ENCODE measurements at places on chromosomes 2 and 18.
A peak's percentile ranks its signal among the peaks of the same experiment; 100 is the strongest.

DNA sequence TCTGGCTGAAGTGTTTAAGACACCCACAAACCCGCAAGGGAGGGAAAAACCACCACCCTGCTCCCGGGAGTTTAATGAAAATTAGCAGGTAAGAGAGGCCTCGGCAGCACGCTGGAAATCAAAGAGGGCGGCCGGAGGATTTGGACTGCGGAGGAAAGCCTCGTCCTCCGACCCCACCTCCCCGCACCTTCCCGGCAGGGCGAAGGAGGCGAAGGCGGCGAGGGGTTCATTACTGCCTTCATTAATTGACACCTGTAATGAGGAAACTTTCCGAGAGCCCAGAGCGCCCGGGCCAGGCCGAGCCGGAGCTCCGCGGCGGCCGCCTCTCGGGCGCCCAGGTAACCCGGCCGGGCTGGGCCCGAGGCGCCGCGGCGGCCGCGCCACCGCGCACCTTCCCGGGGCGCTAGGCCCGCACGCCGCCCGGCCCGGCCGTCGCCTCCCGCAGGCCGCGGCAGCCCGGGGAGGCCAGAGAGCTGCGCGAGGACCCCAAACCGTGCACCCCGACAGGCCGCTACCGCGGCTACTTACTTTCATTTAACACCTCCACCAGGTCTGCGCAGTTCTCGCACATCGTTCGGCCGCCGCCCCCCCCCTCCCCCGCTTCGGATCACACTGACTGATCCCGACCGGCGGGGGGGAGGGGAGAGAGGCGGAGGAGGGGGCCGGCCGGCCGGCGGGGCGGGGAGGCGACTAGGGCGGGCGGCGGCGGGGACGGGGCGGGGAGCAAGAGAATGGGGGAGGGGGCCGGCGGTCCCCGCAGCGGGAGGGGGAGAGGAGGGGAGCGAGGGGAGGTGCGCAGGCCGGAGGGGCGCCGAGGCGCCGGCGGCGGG lies 550 bp downstream of the USP34 start:
- DNase-seq: peak; percentile 4

DNA sequence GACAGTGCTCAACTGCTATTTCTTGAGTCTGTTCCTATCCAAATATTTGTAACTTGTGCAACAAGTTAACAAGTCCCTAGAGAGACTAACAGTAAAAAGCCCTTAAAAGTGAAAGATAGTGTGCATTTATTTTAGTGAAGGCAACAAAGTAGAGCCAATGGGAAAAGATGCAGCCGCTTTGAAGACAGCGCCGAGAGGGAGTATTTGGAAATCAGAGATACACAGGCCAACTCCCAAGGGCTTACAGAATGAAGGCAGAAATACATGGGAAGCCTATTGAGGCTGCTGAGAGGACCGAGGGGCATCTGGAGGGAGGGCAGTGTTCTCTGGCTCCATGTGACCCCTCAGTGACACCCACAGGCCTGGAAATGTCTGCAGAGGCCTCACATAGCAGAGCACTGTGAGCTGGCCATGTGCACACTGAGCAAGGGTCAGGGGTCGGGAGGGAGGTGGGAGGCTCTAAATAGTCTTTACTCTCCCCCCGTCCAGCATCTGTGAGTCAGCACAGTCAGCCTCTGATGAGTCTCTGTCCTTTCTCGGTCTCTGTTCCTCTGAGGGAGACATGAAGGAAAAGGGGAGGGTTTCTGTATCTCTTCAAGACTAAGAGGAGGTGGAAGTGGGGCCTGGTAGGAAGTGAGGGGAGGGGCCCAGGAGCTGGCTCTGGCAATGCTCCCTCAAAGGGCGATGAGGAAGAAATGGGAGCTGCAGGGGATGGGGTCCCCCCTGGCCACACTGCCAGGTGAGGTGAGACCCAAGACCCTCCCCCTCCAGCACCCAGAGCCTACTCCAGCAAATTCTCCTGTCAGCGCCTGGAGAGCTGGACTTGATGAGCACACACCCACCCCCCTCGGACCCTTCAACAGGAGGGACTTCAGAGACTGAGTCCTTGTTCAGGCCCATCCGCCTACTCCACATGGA lies 133.6 kb downstream of the SP3 start:
- peak; percentile 55 for DNase-seq

- peak; percentile 76 for DNase-seq
These were observed 11.9 kb downstream of the ZNF407 start for GRCh38 chr18:74609535-74609934.

DNA sequence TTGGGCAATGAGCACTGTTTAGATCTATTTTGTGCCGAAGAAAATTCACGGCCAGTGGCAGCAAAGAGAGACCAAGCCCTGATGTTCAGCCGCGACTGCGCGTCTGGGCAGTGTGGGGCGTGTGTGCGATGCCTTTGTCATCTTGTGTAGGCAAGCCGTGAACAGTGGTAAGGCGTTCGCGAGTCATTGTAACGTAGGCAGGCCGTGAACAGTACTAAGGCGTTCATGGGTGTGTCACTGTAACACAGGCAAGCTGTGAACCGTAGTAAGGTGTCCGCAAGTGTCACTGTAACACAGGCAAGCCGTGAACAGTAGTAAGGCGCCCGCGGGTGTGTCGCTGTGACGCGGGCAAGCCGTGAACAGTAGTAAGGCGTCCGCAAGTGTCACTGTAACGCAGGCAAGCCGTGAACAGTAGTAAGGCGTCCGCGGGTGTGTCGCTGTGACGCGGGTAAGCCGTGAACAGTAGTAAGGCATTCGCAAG lies 99.9 kb downstream of the NFATC1 start:
- no peak for DNase-seq

GRCh38 chr18:75915941-75916623 lies 488.6 kb upstream of the SMIM21 start:
- DNase-seq: peak; percentile 1

DNA sequence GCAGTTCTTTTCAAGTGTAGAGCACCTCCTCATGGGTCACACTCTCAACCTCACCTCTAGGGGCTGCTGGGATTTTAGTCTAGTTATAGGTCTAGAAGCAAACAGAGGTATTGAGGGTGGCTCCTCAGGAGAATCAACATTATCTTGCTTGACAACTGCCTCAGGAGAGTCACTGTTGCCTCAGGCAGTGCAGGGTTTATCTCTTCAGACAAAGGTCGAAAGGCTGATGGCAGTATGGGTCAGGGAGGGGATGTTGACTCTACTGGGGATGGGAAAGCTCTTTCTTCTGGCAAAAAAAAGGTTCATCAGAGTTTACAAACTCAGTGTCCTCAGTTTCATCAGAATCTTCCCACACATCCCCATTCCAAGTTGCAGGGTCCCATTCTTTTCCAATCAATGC lies 24.0 kb downstream of the DTNA start:
- DNase-seq: no peak

DNA sequence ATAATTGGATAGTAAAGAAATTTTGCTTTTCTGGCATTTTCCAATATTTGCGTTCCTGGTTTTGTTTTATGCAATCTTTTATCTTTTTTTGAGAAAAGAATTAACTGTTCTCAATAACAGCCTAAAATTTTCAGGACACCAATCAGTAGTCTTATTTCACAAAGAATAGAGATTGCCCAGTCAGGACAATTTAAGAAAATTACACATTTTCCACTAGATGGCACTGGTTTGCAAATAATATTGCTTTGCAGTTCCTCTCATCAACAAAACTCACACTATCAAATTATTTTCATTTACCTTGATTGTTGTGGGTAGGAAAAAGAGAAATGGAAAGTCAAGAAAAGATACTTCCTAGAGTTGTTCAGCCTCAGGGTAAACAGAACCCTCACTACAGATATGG lies 2.4 kb upstream of the RBM45 start:
- peak; percentile 55 for DNase-seq

GRCh38 chr2:11867926-11868325 lies 121.5 kb downstream of the LPIN1 start:
- DNase-seq: no peak

DNA sequence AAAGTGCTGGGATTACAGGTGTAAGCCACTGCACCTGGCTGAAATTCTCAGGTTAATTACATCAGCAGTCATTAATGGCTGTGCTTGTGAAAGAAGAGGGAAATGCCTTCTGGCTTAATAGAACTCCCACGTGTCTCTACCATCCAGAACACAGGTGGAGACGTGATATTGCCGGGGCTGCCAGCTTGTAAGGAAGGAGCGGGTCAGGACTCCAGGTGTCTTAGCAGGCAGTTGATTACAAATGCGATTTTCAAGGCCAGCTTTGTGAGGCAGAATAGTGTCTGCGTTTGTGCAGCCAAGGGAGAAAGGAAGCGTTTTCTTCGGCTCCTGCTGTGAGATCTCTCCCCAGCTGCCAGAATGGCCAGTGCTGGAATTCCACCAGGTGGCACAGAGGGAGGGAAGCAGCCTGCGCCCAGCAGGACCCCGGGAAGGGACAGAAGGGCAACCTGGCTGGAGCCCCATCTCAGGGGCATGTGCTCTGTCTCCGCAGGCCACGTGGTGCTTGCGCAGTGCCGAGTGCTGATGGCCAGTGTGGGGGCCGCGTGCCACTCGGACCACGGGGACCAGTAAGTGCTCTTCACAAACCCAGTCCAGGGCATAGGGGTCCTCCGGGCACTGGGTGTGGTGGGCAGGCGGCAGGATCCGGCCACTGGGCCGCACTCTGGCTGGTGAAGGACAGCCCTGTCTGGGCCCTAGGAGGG lies 3.7 kb upstream of the ESPNL start:
- DNase-seq: no peak

GRCh38 chr18:23066060-23066459 lies 69.2 kb upstream of the CABLES1 start:
- DNase-seq: peak; percentile 74

GRCh38 chr2:24820175-24820513 lies 26.9 kb downstream of the CENPO start:
- DNase-seq: no peak

GRCh38 chr2:73985308-73986084 lies 786 bp downstream of the TET3 start:
- DNase-seq: no peak

GRCh38 chr18:8703092-8703709 lies 2.2 kb upstream of the MTCL1 start:
- no peak for DNase-seq

GRCh38 chr2:129849559-129850160 lies 129.8 kb upstream of the RAB6C start:
- peak; percentile 74 for DNase-seq

DNA sequence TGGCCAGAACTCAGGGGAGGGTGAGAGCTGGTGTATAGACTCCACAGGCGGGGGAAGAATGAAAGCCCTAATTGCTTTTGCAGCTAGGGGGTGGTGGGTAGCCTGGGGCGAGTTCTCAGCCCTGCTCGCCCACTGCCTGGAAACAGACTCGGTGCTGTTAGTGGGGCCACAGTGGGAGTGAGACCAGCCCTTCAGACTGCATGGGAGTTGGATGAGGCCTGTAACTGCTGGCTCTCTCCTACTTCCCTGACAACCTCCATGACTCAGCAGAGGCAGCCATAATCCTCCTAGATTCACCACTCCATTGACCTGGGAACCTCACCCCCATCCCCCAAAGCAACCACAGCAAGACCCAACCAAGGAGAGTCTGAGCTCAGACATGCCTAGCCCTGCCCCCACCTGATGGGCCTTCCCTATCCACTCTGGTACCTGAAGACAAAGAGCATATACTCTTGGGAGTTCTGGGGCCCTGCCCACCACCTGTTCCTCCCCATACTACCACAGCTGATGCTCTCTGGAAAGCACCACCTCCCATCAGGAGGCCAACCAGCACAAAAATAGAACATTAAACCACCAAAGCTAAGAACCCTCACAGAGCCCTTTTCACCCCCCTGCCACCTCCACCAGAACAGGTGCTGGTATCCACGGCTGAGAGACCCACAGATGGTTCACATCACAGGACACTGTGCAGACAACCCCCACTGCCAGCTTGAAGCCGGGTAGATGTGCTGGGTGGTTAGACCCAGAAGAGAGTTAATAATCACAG lies 226.3 kb downstream of the EIPR1 start:
- DNase-seq: no peak

DNA sequence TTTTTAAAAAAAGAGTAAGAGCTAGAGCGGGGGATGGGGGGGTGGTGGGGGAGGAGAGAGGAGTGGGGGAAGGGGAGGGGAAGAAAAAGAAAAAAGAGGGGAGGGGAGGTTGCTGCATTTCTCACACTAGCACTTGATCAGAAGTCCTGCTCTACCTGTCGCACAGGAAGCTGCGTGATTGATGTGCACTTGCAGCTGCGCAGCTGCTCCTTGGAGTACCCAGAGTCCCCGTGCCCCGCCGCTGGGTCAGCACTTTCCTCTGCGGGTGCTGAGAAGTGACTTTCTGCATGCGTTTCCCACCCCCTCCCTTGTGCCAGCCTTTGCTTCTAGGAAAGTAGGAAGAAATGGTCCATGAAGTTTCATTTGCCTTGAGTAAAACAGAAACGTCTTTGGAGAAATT lies 297.3 kb downstream of the ETAA1 start:
- no peak for DNase-seq

DNA sequence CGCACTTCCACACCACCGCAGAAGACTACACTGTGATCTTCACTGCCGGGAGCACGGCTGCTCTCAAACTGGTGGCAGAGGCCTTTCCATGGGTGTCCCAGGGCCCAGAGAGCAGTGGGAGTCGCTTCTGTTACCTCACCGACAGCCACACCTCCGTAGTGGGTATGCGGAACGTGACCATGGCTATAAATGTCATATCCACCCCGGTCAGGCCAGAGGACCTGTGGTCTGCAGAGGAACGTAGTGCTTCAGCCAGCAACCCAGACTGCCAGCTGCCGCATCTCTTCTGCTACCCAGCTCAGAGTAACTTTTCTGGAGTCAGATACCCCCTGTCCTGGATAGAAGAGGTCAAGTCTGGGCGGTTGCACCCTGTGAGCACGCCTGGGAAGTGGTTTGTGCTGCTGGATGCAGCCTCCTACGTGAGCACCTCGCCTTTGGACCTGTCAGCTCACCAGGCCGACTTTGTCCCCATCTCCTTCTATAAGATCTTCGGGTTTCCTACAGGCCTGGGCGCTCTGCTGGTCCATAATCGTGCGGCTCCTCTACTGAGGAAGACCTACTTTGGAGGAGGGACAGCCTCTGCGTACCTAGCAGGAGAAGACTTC lies 12.5 kb downstream of the MOCOS start:
- no peak for DNase-seq

- no peak for DNase-seq
These were observed 34.8 kb downstream of the USP34 start for GRCh38 chr2:61436092-61436491.

DNA sequence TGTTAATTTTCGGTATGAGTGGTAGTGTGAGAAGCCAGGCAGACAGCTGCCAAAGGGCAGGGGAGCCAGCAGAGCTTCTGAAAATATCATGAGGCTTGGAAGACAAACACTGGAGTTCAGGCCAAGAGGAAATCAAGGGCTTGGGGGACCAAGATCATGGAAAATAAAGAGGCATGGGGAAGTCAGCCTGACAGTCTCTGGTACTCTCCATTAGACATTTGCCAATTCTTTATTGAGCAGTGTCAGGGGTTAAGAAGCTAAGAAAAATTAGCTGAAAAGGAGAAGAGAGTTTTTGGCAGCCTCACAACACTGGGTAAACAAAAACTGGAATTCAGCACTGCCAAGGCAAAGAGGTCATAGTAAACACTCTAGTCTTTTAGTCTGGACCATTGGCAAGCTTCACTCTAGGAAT lies 612.7 kb downstream of the EPHA4 start:
- no peak for DNase-seq

GRCh38 chr2:24418166-24418841 lies 58.0 kb upstream of the ITSN2 start:
- no peak for DNase-seq

All from AG10803 (cell line).